ENCODE measurements at places on chromosomes 4 and X.

- no peak for DNase-seq
Observed at GRCh38 chrX:19212037-19212436, 89.8 kb upstream of the ADGRG2 start.

GRCh38 chr4:4446434-4446833 is 59.5 kb downstream of the NSG1 start:
- no peak for DNase-seq

- no peak for DNase-seq
Observed at GRCh38 chr4:180861651-180862050, 1381.6 kb upstream of the TENM3 start.

GRCh38 chr4:70877556-70877955 is 24.6 kb upstream of the MOB1B start:
- no peak for DNase-seq

DNA sequence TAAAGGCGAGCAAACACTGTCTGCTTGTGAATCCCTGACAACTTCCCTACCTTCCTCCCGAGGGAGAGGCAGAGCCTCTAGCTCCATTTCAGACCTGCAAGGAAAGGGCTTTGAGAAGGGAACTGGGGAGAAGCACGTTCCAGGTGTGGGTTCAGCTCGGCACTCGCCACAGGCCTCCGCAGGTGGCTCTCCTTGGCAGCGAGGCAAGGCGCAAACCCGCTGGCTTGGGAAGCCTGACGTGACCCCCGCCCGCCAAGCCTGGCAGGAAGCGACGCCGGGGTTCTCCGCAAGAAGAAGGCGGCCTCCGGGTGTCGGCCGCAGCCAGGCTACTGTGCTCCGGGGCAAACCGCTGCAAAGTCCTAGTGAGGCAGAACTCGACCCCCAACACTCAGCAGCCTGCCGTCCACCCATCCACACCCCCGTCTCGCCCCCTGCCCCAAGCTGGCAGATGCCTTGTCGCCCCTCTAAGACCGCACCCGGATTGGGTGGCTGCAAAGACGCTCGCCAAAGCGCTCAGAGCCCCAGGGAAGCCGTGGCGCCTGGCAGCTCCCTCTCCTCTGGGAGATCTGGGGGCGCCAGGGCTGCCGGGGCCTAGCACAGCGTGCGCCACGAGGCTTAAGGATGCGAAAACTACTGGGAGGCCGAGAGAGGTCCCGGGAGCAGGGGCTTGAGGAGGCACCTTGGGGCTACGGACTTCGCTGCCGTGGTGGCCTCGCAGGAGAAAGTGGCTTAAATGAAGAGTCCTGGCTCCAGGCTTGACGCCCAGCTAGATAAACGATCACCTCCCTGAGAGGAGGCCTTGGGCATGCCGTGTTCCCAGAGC is 21.8 kb downstream of the NKX3-2 start:
- no peak for DNase-seq
